ENCODE measurements at places on chromosomes 2 and 18. TPM values are rescaled to one million over a fixed set of nuclear protein-coding genes. Genes with fewer than 3 reads are reported as not detected.

GRCh38 chr2:187922846-187923245, 368.6 kb upstream of the TFPI start:
- DNase-seq = no peak

FEV gene
- not detected for total RNA-seq

METAP1D gene
- total RNA-seq = 9.5 TPM

GRCh38 chr2:187702157-187702556, 147.9 kb upstream of the TFPI start:
- no peak for DNase-seq

DNA sequence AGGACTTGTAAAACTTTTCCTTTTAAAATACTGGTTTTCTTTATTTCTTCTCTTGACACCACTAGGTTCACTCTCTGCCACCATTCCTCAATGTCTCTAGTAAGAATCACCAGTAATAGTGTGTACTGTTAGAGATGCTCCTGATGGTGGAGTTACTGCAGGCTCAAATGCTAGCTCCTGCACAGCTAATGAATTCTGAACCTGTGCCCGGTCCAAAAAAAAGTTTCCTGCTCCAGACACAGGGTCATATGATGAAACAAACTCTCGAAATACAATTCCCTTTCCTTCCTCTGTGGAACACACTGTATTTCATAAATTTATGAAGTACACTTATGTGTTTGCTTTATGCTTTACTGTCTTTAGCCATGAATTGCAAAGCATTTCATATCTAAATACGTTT, 19.2 kb downstream of the PMS1 start:
- DNase-seq = no peak
